ENCODE measurements at places on chromosomes 4 and X.

GRCh38 chr4:80145739-80146138 lies 51.6 kb upstream of the PRDM8 start:
- DNase-seq, result no peak

GRCh38 chrX:53211391-53211978 lies 13.5 kb downstream of the KDM5C start:
- DNase-seq, result no peak

- no peak for DNase-seq
These were observed 69.8 kb downstream of the PTTG2 start for GRCh38 chr4:38030023-38030422.

- no peak for DNase-seq
These were observed 72.4 kb upstream of the JADE1 start for GRCh38 chr4:128737098-128737513.

GRCh38 chrX:55451990-55452832 lies at the start of gene MAGEH1:
MAGEH1 (plus strand) TSS chrX:55452127; CDS start chrX:55452375, 248 bp downstream.
- DNase-seq, result peak; percentile 78

GRCh38 chr4:31236020-31236638 lies 516.0 kb downstream of the PCDH7 start:
- no peak for DNase-seq

DNA sequence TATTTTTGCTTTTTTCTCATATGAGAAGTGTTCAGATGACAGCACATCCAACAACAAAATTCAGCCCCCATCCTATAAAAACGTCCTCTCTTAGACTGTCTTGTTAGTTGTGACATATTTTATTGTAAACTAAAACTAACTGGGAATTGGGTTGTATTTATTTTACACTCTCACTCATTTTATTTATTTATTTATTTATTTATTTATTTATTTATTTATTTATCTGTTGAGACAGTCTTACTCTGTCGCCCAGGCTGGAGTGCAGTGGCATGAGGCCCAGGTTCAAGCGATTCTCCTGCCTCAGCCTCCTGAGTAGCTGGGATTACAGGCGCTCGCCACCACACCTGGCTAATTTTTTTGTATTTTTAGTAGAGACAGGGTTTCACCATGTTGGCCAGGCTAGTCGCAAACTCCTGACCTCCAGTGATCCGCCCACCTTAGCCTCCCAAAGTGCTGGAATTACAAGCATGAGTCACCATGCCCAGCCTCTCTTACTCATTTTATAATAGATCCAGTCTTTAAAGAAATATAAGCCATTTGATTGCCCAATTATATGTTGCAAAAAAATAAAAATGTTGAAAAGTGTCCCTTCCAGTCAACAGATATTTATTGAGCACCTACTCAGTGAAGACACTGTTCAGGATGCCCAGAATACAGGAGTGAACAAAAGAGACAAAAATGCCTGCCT lies 44.6 kb downstream of the PALLD start:
- DNase-seq, result no peak

DNA sequence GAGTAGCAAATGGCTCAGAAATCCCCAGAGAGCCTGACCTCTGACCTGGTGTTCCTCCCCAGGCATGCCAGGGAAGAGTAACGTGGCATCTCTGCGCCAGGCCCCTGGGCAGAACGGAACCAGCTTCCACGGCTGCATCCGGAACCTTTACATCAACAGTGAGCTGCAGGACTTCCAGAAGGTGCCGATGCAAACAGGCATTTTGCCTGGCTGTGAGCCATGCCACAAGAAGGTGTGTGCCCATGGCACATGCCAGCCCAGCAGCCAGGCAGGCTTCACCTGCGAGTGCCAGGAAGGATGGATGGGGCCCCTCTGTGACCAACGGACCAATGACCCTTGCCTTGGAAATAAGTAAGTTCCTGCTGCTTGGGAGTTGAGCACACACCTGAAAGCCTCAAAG lies 83.4 kb upstream of the PACRGL start:
- no peak for DNase-seq

DNA sequence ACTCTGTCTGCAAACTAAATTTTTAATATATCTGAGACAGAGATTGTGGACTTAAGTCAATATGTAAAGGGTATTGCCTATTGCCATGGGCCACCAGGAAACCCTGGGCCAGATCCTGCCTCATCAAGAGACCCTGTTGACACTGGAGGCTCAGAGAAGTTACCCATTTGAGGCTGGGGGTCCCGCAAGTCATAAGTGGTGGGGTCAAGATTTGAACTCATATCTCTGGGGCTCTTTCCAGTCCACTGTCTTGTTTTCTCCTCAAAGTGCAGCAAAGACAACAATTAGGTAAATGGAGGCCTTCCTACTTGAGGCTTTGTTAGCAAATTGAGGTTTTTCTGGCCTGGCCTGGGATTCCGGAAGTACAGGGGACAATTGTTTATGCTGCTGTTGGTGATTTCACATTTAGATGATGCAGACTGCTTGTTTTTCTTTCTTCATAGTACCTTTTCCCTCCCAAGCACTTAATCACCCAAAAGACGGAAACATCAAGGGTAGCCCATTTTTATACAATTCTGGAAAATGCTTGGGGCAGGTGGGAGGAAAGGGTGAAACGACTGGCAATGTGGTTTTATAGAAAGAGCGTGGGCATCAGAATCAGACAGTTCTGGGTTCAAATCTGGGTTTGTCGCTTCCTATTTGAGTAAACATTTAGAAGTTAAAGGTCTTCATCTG lies 160.0 kb downstream of the SMIM20 start:
- no peak for DNase-seq

DNA sequence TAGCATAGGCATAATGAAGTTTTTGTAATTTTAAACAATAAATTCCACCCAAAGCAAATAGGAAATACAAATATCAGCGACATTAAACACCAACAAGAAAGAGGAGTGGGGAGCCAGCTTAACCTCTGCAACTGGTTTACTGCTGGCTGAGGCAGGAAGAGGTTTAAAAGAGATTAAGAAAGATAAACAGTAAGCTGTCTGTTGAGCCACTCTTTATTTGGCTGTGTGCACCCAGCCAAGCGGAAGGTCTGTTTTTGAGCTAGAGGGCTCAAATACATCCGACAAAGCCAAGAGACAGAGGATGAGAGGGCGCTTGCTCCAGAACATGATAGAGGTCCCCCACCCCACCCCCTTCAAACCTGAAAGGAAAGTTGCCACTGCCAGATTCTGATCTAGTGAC lies 191.4 kb downstream of the MGST2 start:
- DNase-seq, result peak; percentile 48
